ENCODE measurements at places on chromosomes 11 and 22. TPM values are rescaled to one million over a fixed set of nuclear protein-coding genes. Genes with fewer than 3 reads are reported as not detected.
A peak's percentile ranks its signal among the peaks of the same experiment; 100 is the strongest.

DNA sequence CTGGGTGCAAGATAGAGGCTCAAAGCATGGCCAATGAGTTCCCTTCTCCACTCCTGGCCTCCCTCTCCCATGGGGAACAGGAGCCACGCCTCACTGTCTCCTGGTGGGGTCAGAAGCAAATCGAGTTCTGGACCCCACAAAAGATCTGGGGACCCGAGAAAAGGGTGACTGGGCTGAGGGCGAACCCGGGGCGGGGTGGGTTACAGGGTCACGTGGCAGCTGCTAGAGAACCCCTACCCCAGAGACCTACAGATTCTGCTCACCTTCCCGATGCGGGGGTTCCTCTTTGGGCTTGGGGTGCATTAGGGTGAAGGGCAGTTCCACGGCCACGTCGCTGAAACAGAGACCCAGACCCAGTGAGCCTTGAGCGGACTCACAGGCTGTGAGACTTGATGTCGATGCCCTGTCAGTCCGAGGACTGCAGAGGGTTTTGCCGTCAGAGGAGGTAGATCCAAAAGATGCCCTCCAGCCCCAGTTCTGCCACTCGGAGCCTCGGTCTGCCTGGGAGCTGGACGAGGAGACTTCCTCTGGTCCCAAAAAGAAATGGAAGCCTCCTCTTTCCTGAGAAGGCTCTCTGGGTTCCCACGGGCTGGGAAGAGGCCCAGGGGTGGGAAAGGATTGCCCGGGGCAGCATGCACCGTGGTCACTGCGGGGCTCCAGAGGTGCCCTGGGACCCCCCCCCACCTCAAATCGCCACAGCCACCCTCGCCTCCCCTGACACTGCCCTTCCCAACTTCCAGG lies 28.2 kb downstream of the TPBGL start:
- DNase-seq = no peak

The DEPDC7 gene
- total RNA-seq = 13.3 TPM

The MRGPRF gene
- 10.2 TPM for total RNA-seq

DNA sequence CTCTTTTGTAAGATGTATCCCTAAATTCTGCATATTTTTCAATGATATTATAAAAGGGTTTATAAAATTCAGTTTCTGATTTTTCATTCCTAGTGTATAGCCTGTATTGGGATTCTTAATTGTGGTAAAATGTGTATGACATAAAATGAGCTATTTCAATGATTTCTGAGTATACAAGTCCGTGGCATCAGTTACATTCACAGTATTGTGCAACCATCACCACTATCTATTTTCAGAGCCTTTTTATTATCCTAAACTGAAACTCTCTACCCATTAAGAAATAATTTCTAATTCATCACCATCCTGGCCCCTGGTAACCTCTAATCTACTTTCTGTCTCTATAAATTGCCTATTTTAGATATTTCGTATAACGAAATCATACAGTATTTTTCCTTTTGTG lies 39.8 kb downstream of the EIF3F start:
- DNase-seq = no peak

DNA sequence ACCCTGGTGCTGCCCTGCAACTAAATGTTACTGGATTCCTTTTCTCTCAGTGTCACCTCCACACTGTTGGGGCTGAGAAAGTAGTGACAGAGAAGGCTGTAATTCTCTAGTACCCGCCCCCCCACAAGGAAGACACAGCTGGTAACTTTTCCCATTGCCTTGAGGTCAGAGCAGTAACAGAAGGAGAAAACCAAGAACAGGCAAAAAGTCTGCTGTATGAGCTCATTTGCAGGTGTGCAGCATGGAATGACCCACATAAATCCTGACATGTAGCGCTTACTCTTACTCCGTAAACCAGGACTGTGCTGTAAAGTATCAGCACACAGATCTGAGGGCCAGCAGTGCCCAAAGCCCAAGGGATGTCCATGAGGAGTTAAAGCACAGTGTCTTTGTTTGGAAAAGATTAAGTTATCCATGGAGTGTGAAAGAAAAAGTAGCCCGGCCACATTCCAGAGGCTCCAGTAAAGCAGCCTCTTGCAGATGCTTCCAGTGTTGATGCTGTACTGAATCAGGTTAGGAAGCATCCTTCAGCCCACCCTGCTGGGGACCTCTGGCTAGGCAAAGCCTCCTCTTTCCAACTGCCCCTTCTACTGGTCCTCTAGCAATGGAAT lies 120.7 kb downstream of the PLEKHA7 start:
- no peak for DNase-seq

DNA sequence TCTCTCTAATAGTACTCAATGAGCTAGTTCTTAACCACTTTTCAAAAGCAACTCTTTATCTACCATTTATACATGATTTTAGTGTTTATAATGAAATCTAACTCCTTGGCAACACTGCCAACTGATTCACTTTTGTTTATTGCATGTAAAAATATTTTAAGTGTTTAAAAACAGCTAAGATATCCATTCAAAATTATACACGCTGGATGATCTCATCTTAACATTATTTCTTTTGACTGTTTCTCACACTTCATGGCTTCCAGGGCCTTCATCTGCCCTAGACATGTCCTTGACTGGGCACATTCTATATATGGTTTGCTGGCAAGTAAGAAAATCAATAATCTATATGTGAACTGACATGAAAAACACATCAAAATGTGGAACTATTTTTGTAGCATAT lies 414.6 kb upstream of the LUZP2 start:
- DNase-seq = no peak

DNA sequence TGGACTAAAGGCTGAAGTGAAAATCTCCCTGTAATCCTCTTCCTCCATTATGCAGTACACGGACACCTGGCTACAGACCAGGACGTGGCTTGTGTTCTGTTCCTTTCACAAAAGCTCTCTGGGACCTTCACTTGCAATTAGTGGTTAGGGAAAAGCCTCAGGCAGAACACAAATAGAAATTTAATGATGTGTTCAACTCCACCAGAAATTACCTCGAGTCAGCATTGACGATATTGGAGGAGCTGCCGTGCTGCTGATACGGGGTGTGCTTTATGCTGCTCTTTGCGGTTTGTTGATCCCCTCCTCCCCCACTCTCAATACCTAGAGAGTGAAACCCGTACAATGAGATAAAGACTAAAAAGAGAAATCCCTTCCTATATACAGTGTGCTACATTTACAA lies 48.9 kb downstream of the POLD3 start:
- DNase-seq = no peak

The EEF1G gene
- 3,686 TPM for total RNA-seq

The CSTPP1 gene
- 14.1 TPM for total RNA-seq

DNA sequence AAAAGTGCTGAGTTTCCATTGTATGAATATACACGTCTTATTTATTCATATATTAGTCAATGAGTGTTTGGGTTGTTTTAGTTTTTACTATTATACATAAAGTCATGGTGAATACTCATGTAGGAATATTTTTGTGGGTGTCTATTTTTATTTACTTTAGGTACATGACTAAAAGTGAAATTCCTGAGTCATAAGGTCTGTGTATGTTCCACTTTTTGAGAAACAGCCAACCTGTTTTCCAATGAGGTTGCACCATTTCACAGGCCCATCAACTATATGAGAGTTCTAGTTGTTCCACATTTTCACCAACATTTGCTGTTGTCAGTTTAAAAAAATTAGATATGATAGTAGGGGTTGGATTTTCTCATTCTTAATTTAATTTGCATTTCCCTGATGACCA lies 6.6 kb upstream of the OR6X1 start:
- no peak for DNase-seq

DNA sequence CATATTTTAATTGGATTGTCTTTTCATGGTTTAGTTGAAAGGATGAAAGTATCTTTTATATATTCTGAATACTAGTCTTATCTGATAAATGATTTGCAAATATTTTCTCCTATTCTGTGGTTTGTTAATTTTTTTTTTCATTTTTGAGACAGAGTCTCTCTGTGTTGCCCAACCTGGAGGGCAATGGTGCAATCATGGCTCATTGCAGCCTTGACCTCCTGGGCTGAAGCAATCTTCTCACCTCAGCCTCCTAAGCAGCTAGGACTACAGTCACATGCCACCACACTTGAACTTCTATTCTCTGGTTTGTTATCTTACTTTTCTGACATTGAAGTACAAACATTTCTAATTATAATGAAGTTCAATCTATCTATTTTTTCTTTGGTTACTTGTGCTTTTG lies 30.0 kb upstream of the FAR1 start:
- no peak for DNase-seq

DNA sequence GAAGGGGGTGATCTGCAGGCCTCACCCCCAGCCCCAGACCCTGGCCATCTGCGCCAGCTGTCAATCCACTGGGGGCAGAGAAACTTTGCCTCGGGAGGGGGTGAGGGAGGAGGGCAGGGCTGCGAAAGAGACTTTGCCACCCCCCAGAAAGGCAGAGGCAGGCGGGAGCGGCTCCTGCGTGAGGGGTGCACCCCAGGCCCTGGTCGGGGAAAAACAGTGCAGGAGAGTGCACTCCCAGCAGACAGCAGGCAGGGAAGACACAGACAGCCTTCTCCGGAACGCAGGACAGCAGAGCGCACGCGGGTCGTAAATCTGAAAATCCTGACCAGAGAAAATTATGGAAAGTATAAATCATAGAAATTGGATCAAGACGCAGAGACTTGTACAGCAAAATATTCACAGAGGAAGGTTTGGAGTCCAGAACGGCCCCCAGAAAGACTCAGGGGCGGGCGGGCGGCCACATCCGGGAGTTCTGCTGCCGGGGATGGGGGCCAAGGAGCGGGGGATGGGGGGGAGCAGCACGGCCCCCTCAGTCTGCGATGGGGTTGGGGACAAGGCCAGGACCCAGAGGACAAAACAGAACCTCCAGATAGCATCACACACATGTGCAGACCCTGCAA lies 8.0 kb upstream of the MRPL23 start:
- DNase-seq = peak; percentile 94
